Caudate nucleus (tissue), 63 donors: ENCODE measurements at places on chromosomes 1 and 21.

DNA sequence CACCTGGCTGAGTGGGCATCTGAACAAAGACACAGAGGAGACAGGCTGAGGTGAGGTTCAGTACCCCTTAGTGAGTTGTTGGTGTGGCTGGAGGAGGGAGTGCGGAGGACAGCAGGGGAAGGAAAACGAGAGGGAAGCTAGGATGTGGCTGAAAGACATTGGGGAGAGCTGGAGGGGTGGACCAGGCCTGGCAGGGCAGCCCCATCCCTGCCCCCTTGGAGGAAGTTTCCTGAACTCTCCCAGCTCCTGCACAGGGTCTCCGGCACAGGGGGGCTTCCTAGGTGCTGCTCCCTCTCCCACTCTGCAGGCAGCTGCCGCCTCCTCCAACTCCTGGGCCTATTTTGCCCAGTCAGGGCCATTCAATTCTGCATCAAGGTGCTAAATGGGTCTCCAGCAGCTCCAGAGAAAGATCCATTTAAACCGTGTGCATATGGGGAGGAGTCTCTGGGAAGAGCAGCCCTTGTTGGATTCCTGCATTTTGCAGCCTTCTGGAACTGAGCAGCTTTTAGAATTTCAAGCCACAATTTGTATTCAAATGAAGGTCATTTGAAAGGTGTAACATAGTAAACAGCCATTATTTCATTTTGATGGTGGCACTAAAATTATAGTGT lies 193.9 kb downstream of the CAMTA1 start:
- DNase-seq = no peak

GRCh38 chr1:21267191-21268077 lies 22.8 kb downstream of the ECE1 start:
- no peak for DNase-seq

DNA sequence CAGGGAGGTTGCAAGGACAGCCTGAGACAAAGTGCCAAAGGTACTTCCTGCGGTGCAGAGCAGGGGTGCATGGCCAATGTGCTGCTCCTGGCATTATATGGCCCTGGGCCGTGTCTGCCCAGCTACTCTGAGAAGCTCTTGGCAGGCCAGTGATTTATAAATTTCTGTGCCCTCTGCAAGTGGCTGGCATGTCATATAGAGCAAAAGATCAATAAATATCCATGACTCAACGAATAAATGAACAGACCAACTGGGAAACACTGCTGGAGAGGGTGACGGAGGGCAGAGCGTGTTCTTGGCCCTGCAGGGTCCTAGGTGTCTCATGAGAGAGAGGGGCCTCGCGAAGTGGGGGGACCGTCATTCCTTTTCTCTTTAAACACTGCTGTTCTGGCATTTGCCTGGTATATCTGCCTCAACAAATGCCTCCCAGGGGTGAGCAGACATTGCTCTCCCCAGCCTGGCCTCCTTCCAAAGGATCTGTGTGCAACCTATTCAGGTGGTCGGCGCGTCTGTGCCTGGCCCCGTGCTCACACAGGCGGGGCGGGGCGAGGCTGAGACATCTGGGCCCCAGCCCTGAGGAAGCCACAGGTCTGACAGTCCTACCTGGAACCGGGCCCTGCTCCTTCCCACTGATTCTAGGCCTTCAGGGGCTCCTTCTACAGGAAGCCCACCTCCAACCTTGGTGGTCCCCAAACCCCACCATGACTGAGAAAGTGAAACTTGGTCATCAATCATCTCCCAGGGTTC lies 82.3 kb downstream of the MRPL37 start:
- DNase-seq = no peak

DNA sequence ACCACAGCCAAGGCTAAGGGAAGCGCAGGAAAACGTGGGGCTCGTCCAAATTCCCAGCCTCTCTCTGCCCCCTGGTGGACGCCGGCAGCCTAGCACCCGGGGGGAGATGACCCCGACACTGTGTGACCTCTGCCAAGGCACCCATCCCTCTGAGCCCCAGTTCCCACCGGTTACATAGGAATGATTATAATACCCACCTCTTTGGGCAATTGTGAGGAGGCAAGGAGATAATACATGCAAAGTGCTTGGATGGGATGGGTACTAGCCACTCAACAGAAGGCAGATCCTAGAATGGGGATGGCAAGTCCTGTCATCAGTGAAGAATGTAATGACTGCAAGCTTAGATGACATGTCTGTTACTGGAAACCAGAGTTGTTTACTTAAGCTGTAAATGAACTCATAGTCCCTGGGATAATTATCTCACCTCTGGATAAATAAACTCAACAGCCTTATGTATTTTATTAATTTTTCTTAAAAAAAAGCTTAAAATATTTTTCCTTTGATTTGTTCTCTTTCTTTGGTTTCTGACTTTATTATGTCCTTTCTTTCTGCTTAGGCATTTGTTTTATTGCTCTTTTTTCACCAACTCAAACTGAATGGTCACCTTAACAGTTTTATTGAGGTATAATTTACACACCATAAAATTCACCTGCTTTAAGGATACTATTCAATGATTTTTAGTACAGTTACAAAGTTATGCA lies 11.3 kb upstream of the BMP8B start:
- peak; percentile 71 for DNase-seq

DNA sequence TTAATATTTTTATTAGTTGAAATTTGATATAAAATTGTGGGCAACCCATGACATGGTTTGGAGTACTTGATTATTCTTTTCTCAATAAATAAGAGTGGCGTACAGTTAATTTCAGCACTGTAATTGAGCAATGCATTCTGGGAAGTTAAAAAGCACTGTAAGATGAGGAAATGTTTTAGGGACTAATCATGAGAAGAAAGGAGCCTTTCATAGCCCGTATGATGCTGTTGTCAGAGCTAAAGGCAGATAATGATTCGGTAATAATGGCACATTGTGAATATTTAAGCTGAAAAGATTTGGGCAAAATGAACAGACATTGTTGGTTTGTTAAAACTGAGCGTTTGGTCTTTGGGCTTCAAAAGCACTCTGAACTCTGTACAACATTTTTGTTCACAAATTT lies 139.3 kb downstream of the NFIA start:
- DNase-seq = no peak

DNA sequence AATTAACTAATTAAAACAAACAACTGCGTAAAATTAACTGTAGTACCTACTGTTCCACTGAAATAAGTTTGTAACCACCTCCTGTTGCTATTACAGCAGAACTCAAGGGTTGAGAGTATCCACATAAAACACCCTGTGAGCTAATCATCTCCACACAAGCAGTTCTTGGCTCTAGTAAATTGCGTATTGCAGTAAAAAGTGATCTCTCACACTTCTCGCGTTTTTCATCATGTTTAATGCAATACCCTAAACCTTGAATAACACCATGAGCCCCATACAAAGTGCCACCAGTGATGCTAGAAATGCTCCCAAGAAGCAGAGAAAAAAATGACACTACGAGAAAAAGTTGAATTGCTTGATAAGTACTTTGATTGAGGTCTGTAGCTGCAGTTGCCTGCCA lies 29.3 kb upstream of the CEP350 start:
- DNase-seq = no peak

DNA sequence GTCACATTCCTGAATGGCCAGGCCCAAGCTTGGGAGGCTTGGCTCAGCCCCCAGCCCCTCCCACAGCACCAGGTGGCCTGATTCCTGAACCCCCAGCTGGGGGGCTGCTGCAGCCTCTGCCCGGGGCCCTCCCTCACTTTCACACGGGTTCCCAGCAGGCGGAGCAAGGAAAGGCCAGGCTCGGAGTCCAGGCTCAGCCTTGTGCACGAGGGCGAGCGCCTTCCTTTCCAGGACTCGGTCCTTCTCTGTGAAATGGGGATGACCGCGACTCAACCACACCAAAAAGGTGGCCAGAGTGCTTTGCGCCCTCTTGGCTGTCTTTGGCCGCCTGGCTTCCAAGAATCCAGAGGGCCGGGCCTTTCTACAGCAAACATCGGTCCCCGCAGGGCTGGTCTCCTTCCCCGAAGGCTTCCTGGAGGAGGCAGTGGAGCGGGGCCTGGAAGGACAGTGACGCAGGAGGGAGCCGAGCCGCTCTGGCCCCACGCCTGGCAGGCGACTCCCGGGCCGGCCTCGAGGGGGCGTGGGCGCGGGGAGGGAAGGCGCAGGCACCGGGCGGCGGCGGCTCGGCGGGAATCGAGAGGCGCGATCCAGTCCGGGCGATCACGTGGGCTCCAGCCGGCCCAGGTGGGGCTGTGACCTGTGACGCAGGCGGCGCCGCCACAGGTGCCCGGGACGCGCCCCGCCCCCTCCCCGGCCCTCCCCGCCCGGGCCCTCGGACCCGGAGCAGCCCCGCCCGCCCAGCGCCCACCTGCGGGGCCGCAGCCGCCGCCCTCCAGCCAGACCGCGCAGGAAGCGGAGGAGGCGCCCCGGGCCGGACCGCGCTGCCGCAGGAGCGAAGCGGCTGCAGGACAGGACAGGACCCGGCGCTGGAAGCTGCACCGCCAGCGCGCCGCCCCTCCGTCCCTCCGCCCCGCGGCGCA lies at the start of gene ARHGEF16:
Gene ARHGEF16, plus strand, starts transcription at position 775 of the 920 bp plus-strand sequence. CDS start 8,420 bp downstream, outside the sequence.
- DNase-seq = no peak

DNA sequence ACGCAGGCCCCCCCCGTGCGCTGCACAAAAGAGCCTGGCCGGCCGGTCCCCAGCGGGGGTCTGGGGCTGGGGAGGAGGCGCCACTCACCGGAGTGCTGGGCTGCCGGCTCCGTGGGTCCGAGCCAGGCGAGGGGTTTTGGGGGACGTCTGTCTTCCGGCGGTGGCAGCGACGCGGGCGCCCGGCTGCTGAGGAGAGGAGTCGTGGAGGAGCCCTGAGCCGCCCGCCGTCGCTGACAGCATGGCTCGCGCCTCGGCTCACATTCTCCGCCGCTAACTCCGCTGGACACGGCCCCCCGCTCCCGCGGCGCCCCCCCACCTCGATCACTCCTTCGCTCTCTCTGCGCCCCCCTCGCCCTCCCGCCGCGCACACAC lies 649 bp downstream of the AHDC1 start:
- DNase-seq = no peak

- no peak for DNase-seq
These were observed 136.4 kb upstream of the COL6A1 start for GRCh38 chr21:45845063-45845769.

GRCh38 chr1:207316141-207316540 lies 5.3 kb upstream of the CD55 start:
- no peak for DNase-seq

- no peak for DNase-seq
These were observed 640.4 kb upstream of the ADGRL4 start for GRCh38 chr1:79646880-79647279.
